Activated T-helper 2 cell treated with anti-CD3 and anti-CD28 coated beads, Interferon-gamma antibody, Interleukin-2, Interleukin-4, amounts not matched to agents 10 μg/mL and 5 μg/mL and 100 μg/mL, durations not matched to agents 14 hours and 24 hours and 36 hours (primary cell): ENCODE measurements at places on chromosomes 6 and 20.

DNA sequence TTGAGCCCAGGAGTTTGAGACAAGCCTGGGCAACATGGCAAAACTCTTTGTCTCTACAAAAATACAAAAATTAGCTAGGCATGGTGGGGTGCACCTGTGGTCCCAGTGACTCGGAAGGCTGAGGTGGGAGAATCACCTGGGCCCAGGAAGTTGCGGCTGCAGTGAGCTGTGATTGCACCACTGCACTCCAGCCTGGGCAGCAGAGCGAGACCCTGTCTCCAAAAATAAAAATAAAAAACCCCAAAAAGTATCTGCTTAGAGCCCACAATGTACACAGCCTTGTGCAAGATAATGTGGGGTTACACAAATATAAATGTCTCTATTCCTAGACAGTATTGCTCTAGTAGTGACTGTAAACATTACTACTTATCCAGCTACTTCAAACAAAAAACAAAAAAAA is 5.9 kb downstream of the ESF1 start:
- DNase-seq = no peak

GRCh38 chr6:169320013-169320412 is 66.4 kb upstream of the THBS2 start:
- DNase-seq = no peak

DNA sequence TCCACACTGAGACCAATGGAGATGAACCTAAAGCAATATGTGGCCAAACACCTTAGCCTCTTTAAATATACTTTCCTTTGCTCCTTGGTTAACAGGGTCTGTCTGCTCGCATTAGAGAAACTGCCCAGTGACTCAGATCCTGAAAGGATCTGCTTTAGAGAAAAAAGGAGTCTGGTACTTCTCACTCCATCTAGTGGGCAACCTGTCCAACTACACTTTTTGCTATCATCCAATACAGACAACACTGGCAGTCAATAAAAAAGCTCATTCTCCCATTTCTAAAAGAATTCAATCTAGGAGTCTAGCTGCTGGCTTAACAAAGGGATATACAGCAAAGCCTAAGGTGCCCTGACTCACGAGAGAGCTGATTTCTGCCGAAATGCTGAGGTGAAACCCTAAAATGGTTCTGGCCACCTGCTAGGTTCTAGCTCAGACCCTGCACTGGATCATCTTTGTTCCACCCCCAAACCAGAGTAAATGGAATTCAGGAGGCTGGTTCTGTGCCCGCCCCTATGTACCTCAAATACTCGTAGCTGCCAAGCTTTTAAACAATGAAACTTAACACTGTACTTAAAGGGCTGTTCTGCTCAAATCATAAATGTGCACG is 11.5 kb downstream of the GNL1 start:
- no peak for DNase-seq

- DNase-seq = peak; percentile 19
Measured at GRCh38 chr20:53706466-53707370, 113.1 kb upstream of the ZNF217 start.

- DNase-seq = peak; percentile 40
Measured at GRCh38 chr6:130848945-130849344, 21.7 kb downstream of the SMLR1 start.

DNA sequence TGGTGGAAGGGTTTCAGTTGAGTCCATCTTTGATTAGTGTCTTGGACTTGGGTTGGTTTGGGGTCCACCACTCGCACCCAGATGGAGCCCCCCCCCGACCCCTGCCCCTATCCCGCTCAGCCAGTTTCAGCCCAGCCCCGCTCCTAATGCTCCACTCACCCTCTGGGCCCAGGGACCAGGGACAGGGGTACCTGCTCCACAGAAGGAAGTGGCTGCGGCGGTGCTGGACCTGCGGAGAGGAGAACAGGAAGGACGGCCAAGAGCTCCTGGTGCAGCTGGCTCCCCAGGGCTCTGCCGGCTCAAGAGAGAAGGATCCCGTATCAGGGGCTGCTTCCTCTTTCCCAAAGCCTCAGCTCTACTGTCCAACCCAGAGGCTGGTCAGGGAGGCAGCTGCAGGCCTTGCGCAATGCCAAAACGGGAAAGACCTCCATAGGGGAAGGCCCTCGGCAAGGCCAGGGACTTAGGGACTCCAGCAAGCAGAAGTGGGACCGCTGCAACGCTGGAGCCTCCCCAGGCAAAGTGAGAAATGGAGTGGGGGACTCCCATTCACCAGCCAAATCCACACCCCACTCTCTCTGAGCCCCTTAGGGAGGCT is at the start of gene SIGLEC1:
SIGLEC1 (minus strand) TSS at position 322 of the 595 bp plus-strand sequence. CDS start 5,472 bp downstream, outside the sequence.
- DNase-seq = no peak

DNA sequence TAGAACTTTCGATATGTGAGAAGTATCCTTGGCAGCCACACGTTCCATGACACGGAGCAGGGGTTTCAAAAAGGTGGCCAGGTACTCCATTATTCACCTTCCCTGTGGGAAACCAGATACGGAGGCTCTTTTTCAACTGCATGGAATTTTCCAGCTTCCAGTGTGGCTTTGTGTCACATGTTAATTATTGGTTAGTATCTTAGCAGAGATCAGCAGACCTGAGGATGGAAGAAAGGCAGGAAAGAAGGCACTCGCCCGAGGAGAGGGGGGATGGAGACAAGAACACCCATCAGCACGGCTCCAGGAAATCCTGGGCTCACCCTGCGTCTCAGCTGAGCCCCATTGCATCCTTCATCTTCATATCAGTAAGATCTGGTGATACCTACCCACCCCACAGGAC is 115.5 kb downstream of the PXDC1 start:
- no peak for DNase-seq
